Activated T-helper 1 cell treated with anti-CD3 and anti-CD28 coated beads, Interleukin-2, amount 50 U/mL, for 16 hours (primary cell): ENCODE measurements at places on chromosomes 11 and 22.

GRCh38 chr11:31045335-31045734 lies 324.2 kb downstream of the DCDC1 start:
- DNase-seq, result no peak

GRCh38 chr11:13143486-13144297 lies 133.9 kb upstream of the BMAL1 start:
- DNase-seq, result no peak

DNA sequence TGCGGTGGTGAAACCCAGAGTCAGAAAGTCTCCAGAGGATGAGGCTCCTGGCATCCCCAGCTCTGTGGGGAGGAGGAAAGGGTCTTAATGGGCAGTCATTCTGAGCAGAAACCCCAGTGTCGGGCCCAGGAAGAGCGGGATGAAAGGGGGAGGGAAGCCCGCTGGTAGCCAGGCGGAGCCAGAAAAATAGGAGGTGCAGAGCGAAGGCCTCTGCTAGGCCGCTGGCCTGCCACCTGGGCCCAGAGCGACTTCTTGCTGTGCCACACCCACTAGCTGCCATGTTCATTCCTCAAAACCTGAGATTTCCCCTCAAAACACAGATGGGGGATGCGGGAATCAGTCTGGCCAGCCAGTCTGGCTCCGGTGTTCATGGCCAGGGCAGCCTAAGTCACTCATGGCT lies 650 bp upstream of the POU2AF3 start:
- DNase-seq, result no peak

DNA sequence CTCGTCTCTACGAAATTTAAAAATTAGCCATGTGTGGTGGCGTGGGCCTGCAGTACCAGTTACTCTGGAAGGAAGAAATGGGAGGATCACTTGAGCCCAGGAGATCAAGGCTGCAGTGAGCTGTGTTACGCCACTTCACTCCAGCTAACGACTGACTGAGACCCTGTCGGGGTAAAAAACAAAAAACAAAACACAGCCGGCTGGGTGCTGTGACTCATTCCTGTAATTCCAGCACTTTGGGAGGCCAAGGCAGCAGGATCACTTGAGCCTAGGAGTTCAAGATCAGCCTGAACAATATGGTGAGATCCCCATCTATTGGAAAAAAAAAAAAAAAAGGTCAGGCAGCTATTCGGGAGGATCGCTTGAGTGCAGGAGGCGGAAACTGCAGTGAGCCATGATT lies 2.4 kb downstream of the PAFAH1B2 start:
- DNase-seq, result no peak

GRCh38 chr11:130400781-130401483 lies 27.5 kb downstream of the ADAMTS8 start:
- no peak for DNase-seq

GRCh38 chr11:11567936-11568650 lies 53.7 kb downstream of the GALNT18 start:
- no peak for DNase-seq

DNA sequence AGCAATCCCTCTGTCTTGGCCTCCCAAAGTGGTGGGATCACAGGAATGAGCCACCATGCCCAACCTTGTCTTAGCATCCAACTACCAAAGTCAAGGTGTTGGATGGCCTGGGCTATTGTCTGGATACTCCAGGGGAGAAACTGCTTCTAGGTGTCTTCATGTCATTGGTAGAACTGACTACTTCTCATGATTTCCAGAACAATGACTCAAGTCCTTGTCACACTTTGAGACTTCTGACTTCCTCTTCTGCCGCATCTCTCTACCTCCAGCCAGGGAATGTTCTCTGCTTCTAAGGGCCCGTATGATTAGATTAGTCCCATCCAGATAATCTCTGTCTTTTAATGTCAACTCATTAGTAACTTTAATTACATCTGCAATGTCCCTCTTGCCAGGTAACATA lies 30.6 kb downstream of the APOL6 start:
- DNase-seq, result no peak

DNA sequence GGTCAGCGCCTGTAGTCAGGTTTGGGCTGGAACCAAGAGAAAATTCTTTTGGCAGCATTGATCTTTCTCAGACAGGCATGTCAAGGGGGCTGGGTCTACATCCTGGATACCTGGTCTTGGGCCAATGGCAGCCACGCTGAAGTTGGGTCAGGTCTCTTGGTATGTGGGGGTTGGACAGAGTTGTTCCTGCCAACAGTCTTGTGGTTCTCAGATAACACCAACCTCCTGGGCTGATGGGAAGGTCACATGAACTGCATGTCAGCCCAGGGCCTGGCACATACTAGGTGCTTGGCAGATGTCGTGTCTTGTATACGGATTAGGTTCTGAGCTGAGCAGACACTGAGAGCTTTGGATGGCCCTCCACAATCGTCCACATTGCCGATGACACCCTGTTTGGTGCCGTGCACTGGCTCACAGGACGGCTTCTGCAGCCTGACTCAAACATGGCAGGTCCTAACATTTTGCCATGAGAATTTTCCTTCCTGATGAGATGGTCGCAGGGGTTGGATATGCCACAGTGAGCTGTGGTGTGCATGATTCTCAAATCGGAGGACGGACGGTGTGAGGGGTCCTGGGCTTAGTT lies 42.0 kb downstream of the FBLN1 start:
- no peak for DNase-seq

DNA sequence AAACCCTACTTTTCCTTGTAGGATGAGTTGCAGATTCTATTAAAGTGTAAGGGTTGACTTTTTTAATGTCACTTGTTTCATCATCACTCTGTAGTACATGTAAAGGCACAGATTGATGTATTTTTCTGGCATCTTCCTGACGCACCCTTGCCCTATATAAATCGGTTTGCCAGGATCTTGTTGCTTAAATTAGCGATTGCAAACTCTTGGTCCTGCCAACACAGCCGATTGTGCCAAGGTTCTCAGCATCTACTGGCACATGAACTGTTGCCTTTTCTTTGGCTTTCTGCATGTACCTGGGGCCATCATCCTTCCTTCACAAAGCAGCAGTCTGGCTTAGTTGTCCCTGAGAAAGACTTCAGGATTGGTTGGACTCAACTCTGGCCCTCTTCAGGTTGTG lies 7.5 kb upstream of the LIN7C start:
- DNase-seq, result no peak

GRCh38 chr11:80144897-80145594 lies 704.2 kb upstream of the TENM4 start:
- DNase-seq, result no peak

DNA sequence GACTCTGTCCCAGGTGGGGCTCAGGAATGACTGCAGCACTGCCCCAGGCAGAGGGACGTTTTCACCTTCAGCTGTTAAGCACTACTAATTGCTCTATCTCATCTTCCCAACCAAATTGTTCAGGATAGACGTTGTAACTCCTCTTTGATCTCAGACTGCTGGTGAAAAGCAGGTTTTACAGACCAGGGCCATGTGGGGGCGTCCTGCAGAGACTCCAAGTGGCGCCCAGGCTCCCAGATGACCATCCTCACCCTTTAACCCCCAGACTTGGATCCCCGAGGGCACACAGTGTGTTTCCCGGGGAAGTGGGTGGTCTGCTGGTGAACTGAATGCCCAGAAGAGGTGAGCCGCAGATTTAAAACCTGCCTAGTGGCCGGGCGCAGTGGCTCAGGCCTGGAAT lies 23.9 kb downstream of the FADD start:
- DNase-seq, result no peak

DNA sequence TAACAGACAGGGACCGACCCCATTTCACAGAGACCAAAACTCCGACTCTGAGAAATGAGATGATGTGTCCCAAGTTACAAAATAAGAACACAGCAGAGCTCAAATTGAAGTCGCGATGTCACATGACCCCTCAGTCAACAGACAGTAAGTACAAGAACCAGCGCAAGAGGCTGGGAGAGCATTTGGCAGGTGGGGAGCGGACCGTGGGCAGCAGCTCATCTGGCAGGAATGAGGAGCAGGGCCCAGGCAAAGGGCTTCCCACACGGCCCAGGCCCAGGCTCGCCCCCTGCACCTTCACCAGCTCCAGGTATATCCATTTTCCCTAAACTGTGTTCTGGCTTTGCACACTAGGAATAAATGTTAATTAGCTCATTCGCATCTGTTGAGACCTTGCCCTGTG lies 34.3 kb downstream of the SCUBE1 start:
- no peak for DNase-seq

GRCh38 chr22:36366291-36366708 lies 21.5 kb downstream of the MYH9 start:
- DNase-seq, result no peak

DNA sequence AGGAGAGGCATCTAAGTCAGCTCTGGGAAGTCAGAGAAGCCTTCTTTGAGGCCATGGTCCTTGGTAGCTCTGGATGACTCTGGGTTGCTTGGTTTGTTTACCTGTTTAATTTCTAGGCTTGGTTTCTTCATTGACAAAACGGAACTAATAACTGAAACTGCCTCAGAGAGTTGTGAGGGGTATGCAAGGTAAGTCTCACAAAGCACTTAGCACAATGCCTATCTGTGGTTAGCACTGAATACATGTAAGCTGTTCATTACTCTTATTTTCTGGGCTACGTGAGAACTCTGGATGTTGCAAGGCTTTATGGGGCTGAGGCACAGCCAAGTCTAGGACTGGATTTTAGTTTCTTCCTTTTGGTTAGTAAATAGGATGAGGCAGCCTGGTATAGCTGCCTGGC lies 225.8 kb upstream of the NCAM1 start:
- no peak for DNase-seq
